NCI-H1417 treated with DMSO at 0.1 percent for 48 hours (cell line): ENCODE measurements at places on chromosomes 11 and 22.

GRCh38 chr11:130940706-130941105 is 24.4 kb upstream of the SNX19 start:
- no peak for DNase-seq

GRCh38 chr11:99422581-99423427 is 402.1 kb downstream of the CNTN5 start:
- no peak for DNase-seq

- DNase-seq = no peak
These were observed 1565.5 kb upstream of the RAG2 start for GRCh38 chr11:38163526-38163925.

DNA sequence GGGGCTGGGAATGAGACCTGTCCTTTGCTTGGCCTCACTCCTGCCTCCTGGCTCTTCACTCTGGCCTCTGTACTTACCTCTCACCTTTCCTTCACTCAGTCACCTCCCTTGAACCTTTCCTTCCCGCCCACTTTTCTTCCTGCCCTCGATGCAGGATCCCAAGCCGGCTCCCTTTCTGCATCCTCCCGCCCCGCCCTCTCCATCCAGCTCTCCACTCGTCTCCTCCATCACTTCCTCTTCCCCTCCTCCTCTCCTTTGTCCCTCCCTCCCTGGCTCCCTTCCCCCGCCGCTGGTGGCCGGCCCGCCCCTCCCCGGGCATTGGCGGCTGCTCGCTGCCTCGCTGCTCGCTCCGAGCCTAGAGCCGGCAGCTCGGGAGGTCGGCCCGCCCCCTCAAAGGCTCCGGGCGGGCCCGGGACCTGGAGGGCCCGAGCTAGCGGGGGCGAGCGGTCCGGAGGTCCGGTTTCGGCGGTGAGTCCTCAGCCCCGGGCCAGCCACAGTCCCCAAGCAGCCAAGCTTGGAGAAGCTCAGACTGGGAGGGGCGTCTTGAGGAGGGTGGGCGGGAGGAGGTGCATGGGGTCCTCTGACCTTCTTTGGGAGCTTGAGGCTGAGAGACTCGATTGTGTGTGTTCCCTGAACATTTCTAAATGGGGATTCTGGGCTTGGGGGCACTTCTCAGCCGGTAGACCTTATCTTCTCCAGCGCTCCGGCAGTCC is 13.8 kb downstream of the PHLDB1 start:
- DNase-seq = peak; percentile 57

DNA sequence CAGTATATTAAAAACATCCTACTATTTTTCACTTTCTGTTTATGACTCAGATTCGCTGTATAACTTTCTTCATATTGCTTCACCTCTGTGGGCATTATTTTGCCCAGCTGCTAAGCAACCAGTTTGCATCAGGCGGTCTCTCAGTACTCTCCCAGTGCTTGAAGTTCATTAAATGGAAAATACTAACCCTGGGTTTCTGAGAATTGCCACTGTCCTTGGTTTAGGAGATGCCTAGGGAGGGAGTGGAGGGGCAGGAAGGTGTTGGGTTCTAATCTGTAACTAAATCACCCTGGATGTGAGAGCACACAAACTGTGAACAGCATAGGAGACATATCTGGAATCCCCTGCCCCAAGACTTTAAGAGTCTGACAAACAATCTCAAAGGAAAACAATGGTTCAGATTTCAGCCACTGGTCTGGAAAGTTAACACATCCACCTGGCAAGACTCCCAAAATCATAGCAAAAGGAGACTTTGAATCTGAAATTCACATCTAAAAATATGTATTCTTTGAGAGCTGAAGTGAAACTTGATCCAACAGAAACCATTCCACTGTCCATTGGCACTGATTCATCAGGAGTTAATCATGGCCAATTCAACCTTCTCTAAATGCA is 540.0 kb downstream of the SOX6 start:
- no peak for DNase-seq

GRCh38 chr11:25949918-25950317 is 382.0 kb upstream of the ANO3 start:
- DNase-seq = no peak

DNA sequence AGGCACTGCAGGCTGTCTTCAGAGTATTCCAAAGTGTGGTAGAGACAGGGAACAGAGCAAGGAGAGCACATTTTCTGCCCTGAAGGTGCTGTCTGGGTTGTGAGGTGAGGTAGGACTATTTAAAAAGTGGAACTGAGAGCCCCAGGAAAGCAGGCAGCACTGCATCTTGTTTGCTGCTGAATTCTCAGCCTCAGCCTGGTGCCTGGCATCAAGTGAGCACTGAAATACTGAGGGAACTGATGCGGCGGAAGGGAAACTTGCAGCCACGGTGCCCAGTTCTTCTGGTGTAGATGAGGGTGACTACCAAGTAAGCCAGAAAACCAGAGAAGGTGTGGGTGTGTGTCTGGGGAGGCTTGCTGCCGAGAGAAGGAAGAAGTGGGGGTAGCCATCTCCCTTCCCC is 59.5 kb downstream of the TNRC6B start:
- no peak for DNase-seq

DNA sequence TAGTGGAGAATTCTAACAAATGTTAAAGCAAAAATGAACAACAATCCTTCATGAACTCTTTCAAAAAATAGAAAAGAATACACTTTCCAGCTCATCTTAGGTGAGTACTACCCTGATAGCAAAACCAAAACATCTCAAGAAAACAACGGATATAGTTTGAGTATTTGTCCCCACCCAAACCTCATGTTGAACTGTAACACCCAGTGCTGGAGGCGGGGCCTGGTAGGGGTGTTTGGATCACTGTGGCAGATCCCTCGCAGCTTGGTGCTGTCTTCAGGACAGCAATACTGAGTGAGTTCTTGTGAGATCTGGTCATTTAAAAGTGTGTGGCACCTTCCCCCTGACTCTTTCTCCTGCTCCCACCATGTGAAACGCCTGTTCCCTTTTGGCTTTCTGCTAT is 27.0 kb downstream of the NCAPD3 start:
- DNase-seq = no peak

DNA sequence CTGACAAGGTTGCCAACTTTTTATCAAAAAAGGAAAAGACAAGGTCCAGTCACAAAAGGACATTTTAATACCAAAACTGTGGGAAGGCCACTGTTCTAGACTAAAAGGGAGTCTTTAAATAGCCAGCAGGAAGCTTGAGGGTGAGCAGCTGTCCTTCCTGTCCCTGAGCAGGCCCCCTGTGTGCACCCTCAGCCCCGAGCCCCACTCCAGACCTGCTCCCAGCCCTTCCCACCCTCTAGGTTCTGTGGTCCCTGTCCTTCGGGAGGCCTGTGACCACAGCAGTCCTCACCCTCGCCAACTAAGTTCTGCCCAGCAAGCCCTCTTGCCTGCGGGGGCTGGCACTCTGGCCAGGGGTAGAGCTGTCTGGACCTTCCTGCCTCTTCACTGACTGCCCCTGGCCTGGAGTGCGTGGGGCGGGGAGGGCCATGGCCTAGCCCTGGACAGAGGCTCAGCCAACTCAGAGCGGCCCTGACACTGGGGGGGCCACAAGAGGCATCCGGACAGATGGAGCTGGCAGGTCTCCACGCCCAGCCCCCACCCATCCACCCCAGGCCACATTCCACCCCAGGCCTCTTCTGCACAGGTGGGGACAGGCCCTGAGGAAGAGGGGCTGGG is 1.6 kb upstream of the PLXNB2 start:
- no peak for DNase-seq
